NCI-H1417 treated with DMSO at 0.1 percent for 48 hours (cell line): ENCODE measurements at places on chromosomes 13 and 19.

DNA sequence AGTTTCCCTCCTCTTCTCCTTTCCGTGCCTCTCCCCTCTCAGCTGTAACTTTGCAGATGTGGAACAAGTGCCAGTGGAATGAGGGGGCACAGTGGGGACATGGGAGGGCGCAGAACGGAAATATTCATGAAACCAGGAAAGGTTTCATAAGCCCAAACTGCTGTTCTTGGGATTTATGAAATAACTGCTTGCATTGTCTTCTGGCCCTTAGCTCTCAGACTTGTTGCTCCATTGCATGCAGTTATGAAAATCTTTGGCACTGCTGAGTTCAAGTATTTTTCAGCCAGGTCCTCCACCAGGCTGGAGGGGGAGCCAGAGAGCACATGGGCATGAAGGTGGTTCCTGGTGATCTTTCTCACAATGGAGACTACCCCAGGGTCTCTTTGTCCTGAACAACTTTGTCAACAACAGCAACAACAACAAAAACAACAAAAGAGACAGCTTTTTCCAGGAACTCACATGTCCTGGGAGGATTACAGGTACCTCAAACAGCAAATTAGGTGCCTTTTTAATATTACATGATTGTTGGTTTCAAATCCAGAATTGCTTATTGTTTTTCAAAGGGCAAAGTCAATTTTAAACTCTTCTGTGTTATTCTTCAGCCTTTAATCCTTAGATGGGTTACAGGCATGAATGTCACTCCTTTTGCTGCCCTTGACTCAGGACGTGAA, 1.5 kb downstream of the RGCC start:
- no peak for DNase-seq

- no peak for DNase-seq
Measured at GRCh38 chr19:46492841-46493235, 2.8 kb downstream of the PNMA8B start.

GRCh38 chr13:107680115-107680514, 535.2 kb downstream of the LIG4 start:
- DNase-seq, result no peak

DNA sequence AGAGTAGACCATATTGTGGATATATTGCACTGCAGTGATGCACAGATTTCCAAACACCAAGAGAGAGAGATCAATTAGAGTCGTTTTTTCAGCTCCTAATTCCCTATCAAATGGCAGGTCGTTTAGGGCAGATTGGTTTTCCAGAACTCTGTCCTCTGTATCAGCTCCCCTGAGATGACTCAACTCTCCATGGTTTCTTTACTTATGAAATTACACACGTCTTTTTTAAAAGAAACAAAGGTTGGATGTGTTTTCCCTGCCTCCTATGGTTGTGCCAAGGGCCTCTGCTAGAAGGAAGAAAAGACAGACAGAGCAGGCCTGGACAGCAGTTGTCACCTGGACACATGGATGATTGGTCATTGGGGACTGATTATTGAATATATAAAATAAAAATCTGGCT, 478.1 kb upstream of the NBEA start:
- no peak for DNase-seq

- DNase-seq, result no peak
Measured at GRCh38 chr19:33363476-33363875, 10.0 kb upstream of the CEBPG start.

DNA sequence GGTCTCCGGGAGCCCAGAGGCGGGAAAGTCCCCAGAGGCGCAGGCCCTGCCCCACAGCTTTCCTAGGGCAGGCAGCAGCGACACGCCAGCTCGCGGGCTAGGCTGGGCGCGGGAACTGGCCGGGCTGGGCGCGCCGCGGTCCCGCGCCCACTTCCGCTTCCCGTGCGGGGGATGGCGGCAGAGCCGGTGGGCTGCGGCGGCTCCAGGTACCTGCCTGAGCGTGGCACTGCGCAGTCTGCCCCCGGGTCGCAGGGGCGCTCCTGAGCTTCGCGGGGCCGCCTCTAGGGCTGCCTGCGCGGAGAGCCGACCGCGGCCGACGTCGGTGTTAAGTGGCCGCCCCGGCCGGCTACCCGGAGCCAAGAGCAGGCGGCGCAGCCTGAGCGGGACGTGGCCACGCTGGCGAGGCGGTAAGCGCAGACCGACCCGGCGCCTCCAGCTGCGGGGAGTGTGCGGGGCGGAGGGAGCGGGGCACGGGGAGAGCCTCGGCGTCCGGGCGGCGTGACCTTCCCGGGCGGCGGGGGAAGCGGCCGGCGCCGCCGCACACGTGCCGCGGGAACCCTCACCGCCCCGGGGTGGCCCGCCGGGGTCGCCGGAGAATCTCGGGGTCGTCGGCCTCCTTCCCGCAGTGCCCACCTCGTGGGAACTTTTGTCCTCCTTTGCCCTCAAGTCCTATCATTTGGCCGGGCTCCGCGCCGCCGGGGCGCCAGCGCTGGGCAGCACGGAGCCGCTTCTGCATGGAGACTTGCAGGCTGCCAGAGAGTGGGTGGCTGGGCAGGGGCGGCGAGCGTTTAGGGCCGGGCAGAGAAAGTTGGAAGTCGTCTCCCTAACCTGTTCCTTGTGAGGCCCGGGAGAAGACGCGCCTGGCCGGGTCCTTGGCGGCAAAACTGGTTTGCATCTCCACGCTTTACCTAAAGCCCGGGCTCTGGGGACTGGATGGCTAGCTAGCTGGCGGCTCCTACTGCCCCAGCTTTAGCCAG, 31.4 kb upstream of the MPHOSPH8 start:
- no peak for DNase-seq

DNA sequence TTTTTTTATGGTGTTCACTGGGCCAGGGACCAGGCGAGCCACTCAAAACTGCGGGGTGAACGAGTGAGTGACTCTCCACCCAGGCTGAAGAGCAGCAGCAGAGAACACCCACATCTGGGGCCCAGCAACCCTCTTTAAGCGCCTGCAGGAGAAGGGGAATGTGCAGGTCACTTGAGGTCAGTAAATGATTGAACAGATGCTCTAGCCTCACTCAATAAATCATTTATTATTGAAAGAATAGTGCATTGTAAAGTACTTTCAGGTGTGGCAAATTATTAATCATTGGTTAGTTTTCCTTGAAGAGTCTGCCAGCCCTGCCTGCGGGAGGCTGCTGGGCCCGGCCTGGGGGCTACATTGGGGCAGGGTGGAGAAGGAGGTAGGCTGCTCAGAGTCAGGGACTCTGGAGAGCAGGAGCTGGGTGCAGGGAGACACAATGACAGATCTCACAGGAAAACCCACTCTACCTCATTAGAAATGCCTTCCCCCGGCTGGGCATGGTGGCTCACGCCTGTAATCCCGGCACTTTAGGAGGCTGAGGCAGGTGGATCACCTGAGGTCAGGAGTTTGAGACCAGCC, 42.5 kb downstream of the ABCC4 start:
- no peak for DNase-seq

GRCh38 chr19:29476528-29476927, 49.3 kb upstream of the VSTM2B start:
- DNase-seq, result no peak

GRCh38 chr13:109646423-109646822, 140.0 kb downstream of the IRS2 start:
- DNase-seq, result no peak

DNA sequence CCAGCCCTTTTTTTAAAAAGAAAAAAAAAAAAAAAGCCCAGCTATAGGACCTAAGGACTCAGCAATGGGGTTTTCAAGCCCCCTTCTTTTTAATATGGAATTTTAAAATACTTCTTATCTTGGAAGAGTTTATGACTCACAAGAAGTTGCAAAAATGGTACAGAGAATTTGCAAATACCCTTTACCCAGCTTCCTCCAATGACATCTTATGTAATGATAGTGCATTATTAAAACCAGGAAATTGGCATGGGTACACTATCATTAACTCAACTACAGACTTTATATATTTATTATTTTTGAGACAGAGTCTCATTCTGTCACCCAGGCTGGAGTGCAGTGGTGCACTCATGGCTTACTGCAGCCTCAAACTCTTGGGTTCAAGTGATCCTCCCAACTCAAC, 16.1 kb downstream of the TMEM38A start:
- DNase-seq, result no peak

- no peak for DNase-seq
Measured at GRCh38 chr13:40158218-40158617, 502.8 kb downstream of the COG6 start.

GRCh38 chr13:106594980-106595379, 27.0 kb upstream of the ARGLU1 start:
- DNase-seq, result no peak

- DNase-seq, result no peak
Measured at GRCh38 chr19:33132021-33132420, at the start of gene WDR88. Gene WDR88, plus strand, starts transcription at chr19:33132114. Its CDS starts 56 bp downstream, at chr19:33132170.

GRCh38 chr19:29687897-29688728, 22.9 kb downstream of the PLEKHF1 start:
- no peak for DNase-seq

DNA sequence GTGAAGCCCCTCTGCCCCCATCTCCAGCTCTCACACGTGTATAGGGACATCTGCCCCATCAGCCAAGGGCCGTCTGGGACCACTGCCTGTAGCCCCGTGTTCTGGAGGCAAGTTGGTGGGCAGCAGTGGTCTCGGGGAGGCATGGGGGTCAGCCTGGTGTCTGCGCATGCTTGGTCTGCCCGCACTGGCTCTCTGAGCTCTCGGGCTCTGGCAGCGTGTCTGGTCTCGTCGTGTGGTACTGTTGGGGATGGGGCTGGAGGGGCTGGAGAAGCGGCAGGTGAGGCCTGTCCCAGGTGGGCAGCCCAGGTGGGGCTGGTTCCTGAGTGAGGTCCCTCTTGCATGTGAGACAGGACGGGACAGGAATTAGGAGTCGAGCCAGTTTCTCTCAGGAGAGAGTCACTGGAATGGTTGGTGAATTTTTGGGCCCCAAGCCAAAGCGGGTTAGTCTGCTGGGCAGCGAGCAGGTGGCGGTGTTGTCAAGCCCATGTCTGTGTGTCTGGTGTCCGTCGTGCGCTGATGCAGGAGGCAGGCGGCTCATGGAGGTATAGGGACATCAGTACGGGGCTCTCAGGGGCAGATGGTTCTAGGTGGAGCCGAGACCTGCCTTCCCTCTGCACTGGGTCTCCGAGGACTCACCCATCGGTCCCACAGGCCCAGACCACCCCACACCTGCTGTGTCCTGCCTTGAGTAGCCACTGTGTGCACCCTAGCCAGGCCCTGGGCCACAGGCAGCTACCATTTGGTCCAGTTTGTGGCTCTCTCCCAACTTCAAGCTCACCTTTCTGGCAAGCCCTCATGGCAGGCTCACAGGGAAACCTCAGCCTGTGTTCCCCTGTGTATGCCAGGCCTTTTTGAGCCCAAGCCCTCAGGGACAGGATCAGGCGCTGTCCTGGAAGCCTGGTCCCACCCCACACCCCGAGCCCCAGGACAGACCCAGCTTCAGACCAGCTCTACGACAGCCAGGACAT, 18.2 kb downstream of the COMP start:
- DNase-seq, result no peak

- no peak for DNase-seq
Measured at GRCh38 chr19:28705008-28705407, 507.9 kb downstream of the UQCRFS1 start.

DNA sequence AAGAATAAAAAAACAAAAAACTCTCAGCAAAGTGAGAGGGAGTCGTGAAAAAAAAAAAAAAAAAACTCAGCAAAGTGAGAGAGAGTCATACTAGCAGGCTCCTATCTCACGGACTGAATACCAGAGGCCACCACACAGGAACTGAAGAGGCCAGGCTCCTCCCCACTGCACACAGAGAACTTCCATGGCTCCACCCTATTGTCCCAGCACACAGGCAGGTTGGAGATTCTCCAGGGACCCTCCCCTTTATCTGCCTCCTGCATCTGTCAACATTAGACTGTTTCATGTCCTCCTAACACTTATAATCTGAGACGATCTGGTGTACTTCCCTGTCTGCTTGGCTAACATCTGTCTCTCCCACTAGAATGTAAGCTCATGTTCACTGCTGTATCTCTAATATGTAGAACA, 37.0 kb upstream of the FARP1 start:
- no peak for DNase-seq

DNA sequence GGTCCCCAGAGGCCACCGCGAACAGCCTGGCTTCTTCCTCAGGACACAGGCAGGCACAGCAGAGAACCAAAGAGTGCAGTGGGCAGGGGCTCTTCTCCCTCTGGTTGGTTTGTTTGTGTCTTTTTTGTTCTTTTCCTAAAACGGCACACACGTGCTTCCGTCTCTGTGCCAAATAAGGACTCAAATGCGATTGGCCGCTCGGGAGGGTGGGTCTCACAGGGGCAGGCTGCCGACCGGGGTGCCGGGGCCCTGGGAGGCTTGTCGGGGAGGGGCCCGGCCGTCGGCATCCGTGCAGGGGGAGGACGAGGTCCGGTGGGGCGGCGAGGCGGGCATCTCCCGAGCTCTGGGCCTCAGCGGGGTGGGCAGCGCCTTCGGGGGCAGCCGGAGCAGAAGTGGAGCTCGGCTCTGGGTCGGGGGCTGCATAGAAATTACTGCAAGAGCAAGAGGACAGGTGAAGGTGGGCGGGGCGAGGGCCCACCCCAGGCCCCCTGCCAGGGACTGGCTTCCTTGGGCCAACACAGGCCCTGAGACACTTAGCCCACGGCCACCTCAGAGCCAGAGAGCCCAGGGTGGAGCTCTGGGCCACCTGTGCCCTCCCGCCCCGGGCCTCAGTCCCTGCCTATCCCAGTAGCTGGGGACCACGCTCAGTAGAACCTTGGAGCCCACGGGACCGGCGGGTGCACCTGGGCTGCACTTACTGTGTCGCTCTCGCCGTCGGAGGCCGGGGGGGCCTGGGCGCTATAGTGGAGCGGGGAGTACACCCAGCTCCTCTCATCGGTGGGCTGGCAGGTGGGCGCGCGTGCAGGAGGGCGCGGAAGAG, 6.4 kb upstream of the CACTIN start:
- DNase-seq, result no peak

DNA sequence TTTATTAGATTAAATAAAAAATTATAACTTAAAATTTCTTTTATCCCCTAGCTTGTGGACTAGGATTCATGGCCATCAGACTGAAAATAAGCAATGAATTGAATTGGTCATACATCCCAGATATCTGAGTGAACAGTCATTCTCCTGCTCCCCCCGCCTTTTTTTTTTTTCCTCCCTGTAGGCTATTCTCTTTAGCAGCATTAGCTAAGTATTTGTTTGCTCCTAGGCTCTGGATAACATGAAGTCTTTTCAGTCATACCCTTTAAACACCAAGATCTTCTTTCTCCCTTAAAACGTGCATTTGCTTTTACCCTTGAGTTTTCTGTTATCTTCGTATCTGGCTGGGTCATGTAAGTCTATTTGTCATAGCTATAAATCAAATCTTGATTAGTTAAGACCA, 866.7 kb upstream of the SPRY2 start:
- no peak for DNase-seq

DNA sequence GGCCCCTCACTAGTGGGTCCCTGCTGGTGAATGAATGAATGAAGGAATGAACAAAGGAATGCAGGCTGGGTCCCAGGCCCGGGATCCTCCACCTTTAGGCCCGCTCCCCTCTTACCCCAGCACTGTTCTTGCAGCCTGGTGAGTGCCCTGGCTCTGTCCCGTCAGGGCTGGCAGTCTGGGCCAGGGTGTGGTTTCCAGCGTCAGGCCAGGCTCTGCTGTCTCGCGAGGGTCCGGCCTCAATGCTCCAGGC, 317 bp downstream of the LYL1 start:
- DNase-seq, result no peak

GRCh38 chr13:23688336-23688735, 118.1 kb downstream of the TNFRSF19 start:
- DNase-seq, result no peak

DNA sequence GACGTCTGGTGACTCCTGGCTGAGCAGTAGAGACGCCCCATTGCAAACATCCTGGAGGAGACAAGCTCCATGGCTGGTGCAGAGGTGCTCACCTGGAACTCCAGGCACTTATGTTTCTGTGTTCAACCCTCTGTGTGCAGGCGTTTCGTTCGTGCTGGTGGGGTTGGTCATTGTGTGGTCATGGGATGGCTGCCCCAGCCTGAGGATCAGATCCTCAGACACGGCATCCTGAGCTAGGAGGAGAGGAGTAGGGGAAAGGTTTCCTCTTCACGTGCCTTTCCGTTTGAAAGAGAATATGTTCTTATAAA, 87.8 kb downstream of the SIPA1L3 start:
- no peak for DNase-seq
